CD14-positive monocyte (primary cell): ENCODE measurements at places on chromosomes 2 and 18. TPM values are rescaled to one million over a fixed set of nuclear protein-coding genes. Genes with fewer than 3 reads are reported as not detected.

DNA sequence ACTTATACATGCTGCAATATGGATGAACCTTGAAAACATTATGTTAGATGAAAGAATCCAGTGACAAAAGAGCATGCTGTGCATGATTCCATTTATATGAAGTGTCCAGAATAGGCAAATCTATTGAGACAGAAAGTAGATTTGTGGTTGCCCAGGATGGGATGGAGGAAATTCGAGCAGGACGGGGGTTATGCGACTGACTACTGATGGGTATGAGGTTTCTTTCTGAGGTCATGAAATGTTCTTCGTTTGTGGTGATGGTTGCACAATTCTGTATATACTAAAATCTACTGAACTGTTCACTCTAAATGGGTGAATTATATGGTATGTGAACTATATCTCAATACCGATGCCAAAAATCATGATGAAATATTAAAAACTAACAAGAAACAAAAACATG, 18.9 kb upstream of the MTERF4 start:
- DNase-seq, result no peak

GRCh38 chr2:213205944-213206343, 54.5 kb upstream of the IKZF2 start:
- DNase-seq, result no peak

FHL2 gene
- not detected in 2 replicates for polyA plus RNA-seq

DNA sequence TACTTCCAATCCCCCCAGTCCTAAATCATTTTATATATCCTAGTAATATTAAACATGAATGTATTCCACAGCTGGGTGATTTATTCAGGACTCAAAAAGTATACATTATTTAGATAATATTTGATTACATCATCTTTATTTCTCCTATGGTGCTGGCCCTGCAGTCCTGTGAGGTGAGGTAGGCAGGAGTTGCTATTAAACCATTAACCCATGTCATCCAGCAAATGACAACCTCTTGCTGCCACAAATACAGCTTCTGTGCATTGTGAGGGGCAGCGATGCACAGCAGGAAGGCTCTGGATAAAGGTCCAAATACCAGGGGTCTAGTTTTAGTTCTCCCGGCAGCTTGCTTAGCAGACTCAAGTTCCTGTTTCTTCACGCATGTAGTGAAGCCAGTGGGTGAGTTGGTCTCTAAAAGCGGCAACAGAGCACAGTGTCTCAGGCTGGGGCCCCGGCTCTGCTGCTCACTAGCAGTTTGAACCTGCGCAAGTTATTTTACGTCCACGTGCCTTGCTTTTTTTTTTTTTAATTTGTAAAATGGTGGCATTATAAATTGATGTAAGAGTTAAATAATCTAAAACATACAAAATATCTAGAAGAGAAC, 36.1 kb downstream of the INSIG2 start:
- DNase-seq, result peak; percentile 38

CRACDL gene
- 0.35 TPM for polyA plus RNA-seq

PLCL1 gene
- polyA plus RNA-seq, result 0.79 TPM
